ENCODE measurements at places on chromosomes 7 and 10.

- DNase-seq: no peak
These were observed 104.7 kb upstream of the PCBD1 start for GRCh38 chr10:70993051-70993450.

- DNase-seq: no peak
These were observed 165.8 kb downstream of the KLF6 start for GRCh38 chr10:3619241-3619640.

- DNase-seq: peak; percentile 51
These were observed 15.9 kb downstream of the CAMK2B start for GRCh38 chr7:44309271-44310091.

GRCh38 chr7:48045195-48045765 lies 9.9 kb downstream of the C7orf57 start:
- DNase-seq: no peak

GRCh38 chr10:118139321-118139720 lies 92.6 kb upstream of the RAB11FIP2 start:
- no peak for DNase-seq
